ENCODE measurements at places on chromosomes 6 and 20.

DNA sequence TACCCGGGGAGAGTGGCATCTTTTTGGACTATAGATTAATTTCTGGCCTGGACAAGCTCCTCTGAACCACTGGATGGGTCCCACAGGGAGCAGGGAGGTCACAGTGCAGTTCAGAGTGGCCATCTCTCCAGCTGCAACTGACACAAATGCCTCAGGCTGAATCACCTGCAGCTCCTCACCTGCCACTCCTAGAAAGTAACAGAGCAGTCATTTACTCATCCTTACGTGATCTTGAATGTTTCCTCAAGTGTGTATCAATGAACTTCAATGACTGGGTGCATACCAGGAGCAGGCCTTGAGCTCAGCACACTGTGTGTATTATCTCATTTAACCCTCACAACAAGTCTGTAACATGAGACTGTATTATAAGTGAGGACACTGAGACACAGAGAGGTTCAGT is 40.0 kb upstream of the SIRPG start:
- no peak for DNase-seq

DNA sequence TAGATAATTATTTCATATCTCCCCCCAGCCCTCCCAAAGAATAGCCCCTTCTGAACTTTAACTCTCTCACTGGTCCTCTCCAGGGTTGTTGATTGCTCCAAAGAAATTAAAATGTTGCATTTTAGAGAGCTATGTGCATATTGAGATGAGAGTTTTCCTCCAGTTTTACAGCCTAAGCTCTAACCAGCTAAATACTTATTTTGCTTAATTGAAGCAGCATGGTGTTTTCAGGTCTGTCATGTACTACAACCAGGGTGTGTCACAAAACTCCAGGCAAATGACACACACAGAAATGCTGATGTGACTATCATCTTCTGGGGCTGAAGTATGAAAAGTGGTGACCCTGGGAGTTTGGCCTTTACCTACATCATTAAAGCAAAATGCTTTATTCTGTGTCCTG is 196.8 kb upstream of the STXBP5 start:
- no peak for DNase-seq

DNA sequence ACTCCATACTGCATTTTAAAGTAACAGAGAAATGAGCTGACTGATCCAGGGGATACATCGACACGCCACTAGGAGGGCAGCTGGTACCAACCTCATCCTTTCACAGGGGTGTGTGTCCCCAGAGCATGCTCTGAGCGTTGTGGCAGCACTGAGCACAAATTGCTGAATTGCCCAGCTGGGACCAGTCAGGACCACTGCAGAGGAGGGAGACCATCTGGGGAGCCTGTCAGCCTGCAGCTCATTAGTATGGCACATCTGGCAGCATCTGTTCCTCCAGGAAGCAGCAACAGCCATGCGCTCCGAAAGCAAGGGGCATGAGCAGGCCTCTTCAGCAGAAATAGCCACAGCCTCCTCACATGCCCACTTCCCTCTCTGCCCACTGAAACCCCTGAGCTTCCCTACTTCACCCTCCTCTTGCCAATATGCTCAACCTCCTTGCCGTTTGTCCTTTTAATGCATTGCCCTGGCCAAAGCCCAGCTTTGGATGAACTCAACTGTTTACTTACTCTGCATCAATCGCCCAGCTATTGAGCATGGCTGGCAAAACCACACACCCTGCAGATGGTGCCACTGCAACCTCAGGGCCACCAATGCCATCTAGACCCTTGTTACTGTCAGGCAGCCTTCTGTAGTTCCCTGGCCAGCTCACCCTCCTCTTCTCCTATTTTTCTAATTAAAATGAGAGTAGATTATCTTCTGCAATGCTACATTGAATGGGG is 77.6 kb upstream of the NEDD9 start:
- DNase-seq = no peak

DNA sequence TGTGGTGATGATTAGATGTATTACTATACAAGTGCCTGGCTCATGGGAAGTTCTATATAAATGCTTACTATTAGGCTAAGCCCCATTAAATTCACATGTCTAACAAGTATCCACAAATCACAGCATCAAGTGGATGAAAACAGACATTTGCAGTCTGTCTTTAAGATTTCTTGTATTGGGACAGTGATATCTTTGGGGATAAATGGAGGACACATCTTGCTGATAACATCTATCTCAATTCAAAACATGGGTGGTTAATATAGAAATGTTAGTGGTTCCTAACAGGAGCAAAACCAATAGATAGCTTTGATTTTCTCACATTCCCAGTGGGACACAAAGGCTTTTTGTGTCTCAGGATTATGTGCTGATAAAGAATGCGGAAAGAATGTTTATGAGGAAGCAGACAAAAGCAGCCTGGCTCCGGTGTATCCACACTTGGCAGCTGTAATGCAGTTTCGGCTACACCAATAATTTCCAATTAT is 29.3 kb downstream of the PTPRK start:
- no peak for DNase-seq

DNA sequence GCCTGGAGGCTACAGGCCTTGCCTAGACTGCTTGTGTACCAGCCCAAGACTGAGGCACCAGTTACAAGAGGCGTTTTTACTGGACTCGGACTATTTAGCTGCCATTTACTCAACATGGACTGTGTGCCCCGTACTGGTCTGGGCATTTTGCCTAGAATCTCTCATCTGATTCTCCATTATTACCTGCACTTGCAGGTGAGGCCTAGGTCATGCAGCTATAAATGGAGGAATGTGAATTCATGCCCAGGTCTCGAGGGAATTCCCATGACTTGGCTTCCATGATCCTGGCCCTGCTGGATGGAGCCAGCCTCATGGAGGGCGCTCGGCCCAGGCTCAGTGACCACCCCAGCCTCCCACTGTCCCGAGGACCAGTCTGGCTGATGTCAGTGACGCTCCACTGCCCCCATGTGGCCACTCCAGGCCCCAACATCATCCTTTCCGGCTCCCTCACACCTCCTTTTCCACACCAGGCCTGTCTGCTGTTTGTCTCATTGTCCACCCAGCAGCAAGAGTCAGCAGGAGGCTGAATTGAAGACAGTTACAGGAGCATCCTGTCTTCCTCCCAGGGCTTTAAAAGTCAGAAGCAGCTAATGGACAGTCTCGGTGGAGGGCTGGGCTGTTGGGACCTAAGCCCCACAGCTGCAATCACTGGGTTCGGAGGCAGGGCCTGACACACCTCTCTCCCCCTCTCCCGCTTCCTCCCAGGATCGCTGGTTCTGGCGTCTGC is 8.7 kb downstream of the MMP24OS start:
- DNase-seq = peak; percentile 59

DNA sequence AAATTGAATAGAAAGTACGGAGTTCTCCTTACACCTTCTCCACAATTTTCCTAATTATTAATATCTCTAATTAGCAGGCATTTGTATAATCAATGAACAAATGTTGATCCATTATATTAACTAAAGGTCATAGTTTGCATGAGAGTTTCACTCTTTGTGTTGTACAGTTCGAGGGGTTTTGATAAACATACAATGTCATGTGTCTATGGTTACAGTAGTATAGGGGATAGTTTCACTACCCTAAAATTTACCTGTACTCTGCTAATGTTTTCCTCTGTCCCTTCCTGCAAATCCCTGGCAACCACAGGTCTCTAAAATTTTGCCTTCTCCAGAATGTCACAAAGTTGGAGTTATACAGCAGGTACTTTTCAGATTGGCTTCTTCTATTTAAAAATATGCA is 1199.8 kb upstream of the GJE1 start:
- DNase-seq = no peak

DNA sequence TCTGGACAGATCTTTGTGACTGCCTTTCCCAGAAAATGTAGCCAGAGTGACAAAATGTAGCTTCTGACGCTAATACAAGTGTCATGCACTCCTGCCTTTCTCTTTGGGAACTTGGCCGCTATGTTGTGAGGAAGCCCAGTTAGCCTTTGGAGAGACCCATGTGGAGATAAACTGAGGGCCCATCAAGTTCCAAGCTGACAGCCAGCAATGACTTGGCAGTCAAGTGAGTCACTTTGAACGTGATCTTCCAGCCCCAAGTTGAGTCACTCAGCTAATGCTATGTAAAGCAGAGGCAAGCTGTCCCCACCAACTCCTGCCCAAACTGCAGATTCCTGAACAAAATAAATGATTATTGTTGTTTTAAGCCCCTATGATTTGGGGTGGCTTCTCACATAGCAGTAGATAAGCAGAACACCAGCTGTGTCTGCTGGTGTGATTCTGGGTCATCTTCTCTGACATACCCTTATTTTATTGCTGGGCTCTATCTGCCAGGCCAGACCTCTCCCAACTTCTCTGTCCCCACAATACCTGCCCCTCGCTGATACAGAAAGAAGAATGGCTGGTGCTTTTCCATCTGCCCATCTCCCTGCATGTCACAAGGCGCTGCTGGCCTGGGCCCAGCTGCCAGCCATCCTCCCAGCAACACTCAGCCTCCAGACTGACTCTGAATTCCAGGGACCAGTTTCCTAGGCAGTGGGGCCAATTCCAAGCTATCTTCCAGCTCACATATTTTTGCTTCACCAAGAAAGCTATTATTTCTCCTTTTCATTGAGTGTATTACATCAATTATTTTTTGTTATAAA is 274.8 kb downstream of the LRFN2 start:
- DNase-seq = no peak

DNA sequence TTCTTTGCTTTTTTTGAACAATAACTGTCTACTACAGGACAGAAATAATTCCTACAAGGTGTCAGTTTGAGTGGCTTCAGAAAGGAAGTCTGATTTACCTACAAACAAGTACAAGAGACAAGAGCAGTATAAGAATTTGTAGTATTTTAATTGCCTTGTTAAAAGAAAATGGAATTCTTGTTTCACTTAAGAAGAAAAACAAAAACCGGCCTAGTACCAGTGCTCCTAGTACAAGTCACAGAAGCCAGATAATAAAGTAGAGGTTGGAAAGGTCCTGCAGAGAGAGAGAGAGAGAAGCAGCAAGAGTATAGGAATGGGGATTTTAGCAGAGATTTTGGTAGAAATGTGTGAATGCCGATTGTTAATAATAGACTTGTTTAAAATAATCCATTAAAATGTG is 6.4 kb downstream of the TAB2 start:
- no peak for DNase-seq

GRCh38 chr20:33568378-33568777 is 78.5 kb downstream of the CBFA2T2 start:
- DNase-seq = peak; percentile 67

- DNase-seq = peak; percentile 39
Observed at GRCh38 chr20:16434062-16434664, 139.1 kb downstream of the KIF16B start.

Data from right hindlimb (tissue), 1 donor.